ENCODE measurements at places on chromosomes 5 and 9.

- DNase-seq, result no peak
Observed at GRCh38 chr5:57626703-57627102, 144.1 kb upstream of the ACTBL2 start.

- no peak for DNase-seq
Observed at GRCh38 chr9:78441822-78442431, 145.0 kb downstream of the PSAT1 start.

DNA sequence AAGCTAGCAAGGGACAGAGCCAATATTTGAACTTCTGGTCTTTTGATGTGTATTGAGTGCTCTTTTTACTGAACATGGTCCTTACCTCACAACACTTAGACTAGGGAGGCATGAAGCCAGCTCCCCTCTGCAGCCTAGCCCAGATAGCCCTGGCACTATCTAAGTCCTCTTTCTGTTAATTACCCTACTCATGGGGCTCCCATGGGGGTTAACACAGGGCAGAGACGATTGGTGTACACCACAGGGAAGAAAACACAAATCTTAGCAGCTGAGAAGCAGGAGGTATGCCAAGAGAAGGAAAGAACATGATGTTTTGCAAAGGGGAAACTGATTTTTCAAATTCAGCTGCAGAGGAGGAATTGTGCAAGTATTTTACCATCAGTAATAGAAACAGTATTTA lies 383.8 kb downstream of the TMEM232 start:
- DNase-seq, result no peak

DNA sequence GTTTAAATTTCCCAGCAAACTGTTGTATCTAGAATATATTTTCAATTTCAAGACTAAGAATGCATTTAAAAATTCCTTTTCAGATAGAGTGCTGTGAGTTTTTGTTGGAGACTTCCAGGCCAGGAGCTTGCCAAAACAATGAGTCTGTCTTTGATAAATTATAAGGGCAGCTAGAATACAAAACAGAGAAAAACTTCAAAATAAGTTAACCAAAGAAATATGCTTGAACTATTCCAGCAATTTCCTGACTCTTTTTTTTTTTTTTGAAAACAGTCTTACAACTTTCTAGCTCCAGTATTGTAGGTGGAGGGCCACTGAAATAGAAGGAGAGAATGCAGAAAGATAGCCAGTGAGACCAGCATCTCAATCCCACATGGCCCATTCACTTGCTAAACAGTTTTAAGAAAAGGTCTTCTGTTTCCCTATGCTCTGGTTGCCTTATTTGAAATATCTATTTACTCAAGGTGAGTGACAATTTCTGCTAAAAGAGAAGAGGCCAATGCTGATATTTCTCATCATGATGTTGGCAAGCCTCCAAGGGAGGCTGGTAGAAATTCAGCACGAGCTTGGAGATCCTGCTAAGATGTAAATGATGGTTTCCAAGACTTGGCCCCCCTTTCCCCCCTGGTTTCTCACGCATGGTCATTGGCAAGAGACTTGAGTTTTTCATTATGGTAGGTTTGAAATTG lies 103.2 kb downstream of the USP20 start:
- DNase-seq, result no peak

GRCh38 chr5:78903353-78903752 lies 81.8 kb downstream of the ARSB start:
- DNase-seq, result no peak

GRCh38 chr5:91123901-91124300 lies 259.2 kb downstream of the ARRDC3 start:
- DNase-seq, result no peak

- DNase-seq, result no peak
Observed at GRCh38 chr5:37945446-37945845, 105.6 kb upstream of the GDNF start.

DNA sequence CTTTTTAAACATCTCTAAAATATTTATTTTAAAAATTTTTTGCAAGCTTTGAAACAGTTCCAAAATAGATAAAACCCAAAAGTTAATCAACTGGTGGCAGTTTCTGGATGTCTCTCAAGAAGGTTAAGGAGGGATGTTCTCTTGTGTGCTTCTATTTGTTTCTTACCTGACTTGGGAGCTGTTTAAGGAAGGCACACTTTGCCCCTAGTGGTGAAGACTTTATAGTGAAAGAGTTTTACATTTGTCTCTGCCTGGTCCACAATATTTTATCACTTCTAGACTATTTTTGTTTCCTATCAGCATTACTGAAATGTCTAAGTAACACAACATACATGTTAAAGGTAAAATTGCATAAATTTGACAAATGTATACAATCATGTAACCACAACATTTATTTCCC lies 552.8 kb downstream of the SEMA5A start:
- no peak for DNase-seq

DNA sequence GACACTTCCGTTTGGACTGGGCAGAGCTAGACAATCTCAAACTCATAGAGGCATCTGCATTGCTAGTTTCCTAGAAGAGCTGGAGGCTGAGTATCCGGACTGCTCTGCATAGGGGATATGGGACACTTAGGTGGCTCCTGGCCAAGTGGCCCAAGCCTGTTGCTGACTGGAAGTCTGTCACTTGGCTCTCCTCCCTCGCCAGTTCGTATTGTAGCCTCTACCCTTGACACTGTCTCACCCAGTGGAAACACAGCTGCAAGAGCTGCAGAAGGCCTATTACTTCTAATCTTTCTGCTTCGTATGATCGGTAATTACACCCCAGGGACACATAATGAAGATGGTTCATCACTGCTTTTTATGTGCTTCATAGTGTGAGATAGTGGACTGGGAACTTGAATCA lies 34.7 kb downstream of the ITGA1 start:
- no peak for DNase-seq

DNA sequence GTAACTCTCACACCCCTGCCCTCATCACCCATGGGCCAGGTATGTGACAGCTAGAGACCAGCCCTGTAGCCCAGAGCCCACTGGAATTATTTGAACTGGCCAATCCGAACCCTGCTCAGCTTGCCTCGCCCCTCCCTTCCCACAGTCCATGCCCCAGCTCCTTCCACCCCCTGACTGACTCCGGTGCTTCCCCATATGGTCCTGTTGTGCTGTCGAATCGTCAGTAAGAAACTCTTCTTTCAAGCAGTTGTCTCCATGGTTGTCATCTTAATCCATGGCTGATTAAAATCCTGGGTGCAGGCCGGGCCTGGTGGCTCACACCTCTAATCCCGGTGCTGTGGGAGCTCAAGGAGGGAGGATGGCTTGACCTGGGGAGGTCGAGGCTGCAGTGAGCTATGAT lies 118.5 kb downstream of the COL23A1 start:
- DNase-seq, result no peak

DNA sequence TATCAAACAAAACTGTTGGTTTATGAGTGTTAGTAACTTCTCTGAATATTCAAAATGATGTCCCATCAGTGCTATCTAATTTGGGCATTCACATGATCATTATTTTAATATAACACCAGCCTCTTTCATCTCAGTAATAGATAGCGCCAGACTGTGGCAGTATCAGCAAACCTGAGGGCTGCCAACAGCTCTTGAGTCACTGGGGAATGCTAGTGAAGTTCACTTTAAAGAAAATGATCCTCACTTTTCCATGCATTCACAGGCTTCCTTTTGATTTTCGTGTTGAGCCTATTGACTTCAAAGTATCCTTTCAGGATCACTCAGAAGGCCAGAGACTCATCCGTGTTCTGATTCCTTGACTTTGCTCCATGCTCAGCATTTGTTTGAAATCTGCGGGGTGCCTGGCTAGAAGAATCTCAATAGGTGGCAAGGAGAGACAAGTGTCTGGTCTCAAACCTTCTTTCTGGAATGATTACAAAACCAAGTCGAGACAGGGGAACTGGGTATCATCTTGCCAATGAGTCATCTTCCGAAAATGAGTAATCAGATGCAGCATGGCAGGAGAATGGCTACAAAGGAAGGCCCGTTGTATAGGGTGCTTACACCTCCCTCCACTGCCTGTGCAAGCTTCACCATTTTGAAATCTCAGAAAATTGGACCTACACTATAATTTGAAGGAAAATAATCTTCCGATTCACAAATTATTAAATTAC lies 509.1 kb downstream of the RASEF start:
- no peak for DNase-seq

DNA sequence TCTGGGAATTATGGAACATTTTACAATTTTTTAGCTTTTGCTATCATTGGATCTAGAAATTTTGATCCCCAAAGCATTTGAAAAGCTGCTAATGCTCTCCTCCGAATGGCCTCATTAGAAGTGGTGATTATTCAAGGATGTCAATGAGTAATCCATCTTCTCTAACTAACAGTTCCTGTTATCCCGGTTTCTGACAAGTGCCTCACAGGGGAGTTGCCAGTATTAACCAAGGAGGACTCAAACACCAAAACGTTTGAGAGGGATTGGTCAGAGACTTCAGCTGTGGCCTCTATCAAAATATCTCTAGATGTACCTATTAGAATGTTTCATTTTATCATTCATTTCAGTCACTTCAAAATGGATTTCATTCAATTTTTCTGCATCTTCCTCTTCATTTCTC lies 208.3 kb upstream of the ITGA1 start:
- DNase-seq, result no peak

DNA sequence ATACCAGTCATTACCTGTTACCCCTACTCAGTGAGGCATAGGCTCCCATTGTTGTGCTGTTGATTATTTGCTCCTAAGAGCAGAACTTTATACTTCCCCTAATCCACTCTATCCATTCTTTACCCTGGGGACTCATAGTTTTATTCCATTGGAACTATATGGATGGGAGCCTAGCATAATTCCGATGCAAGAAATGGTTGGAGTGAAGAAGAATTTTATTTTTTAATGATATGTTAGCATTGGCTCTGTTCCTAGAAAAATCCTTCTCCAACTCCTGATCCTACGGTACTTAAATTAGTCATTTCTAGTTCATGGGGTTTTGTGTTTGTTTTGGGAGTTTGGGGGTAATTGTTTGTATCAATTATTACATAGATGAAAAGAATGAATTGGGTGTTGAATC lies 191.5 kb downstream of the GOLPH3 start:
- no peak for DNase-seq

GRCh38 chr5:655406-655805 lies 37.7 kb downstream of the TPPP start:
- DNase-seq, result no peak

GRCh38 chr9:89658401-89658800 lies 53.6 kb downstream of the GADD45G start:
- peak; percentile 19 for DNase-seq

DNA sequence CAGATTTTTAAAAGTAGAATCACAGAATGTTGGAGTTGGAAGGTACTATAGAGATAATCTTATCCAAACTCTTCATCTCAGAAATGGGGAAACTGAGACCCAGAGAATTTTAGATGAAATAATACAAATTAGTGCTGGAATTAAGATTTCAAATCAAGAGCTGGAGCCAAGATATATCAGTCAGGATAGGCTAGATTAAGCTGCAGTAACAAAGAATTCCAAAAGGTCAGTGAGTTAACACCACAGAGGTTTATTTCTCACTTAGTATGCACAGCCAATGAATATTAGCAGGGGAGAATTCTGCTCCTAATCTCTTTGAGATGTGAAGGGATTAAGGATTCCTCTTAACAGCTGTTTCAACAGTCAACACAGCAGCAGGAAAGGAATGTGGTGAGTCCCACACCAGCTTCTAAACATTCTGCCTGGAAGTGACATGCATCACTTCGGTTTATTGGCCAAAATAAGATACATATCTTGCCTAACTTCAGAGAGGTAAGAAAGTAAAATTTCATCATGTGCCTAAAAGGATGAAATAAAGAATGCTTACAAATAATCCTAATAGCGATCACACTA lies 136.8 kb downstream of the FRMD3 start:
- DNase-seq, result no peak
